ENCODE measurements at places on chromosomes 2 and 18. TPM values are rescaled to one million over a fixed set of nuclear protein-coding genes. Genes with fewer than 3 reads are reported as not detected.
A peak's percentile ranks its signal among the peaks of the same experiment; 100 is the strongest.

DNA sequence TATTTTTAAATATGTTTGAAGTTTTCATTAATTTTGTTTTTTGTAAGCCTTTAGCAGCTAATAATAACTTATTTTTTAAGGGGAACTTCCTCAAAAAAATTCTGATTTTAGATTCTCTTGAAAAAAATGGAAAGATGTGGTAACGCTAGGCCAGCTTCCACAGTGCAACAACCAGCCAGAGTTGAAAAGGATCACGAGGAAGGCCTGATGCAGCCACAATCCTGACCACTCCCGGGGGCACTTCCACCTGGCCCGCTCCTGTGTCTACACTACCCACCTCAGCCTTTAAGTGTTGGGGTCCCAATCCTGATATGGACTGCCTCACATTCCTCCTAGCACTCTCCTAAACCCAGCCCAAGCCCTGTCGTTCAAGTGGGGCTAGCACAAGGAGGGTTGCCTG is 101.1 kb downstream of the TMEM17 start:
- DNase-seq: no peak

- no peak for DNase-seq
These were observed 759.4 kb downstream of the CBLN2 start for GRCh38 chr18:71784777-71785176.

- DNase-seq: no peak
These were observed 219.1 kb upstream of the STK17B start for GRCh38 chr2:196390243-196391148.

- peak; percentile 9 for DNase-seq
These were observed 463.7 kb downstream of the CDH2 start for GRCh38 chr18:27713037-27713737.

DNA sequence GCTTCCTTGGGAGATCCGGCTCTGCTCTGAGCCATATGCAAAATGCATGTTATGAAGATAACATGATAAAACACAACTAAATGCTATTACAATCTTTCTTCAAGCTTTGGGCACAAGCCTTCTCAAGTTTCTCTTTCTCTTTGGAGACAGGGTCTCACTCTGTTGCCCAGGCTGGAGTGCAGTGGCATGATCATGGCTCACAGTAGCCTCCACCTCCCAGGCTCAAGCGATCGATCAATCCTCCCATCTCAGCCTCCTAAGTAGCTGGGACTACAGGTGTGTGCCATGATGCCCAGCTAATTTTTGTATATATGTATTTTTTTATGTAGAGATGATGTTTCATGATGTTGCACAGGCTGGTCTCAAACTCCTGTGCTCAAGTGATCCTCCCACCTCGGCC is 107.7 kb upstream of the SP3 start:
- DNase-seq: no peak

GRCh38 chr2:28381225-28382180 is 11.2 kb upstream of the FOSL2 start:
- no peak for DNase-seq

The PRSS56 gene
- not detected for total RNA-seq

The INO80B gene
- total RNA-seq: 17.8 TPM

DNA sequence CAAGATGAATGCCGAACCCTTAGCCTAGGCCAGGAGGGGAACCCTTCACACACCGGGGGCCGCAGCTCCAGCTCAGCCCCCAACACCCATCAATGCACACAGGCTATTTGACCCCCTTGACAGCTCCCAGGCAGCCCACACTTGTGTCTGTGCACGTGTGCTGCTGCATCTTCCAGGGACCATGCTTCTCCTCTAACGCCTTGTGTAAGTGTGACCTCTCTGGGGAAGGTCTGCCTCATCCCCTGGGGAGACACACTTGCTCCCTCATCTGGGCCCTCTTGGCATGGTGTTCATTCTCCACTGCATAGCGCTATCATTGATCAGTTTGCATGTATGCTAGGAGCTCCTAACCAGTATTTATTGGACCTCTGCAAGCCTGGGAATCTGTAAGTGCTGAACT is 120.0 kb upstream of the FHL2 start:
- no peak for DNase-seq

DNA sequence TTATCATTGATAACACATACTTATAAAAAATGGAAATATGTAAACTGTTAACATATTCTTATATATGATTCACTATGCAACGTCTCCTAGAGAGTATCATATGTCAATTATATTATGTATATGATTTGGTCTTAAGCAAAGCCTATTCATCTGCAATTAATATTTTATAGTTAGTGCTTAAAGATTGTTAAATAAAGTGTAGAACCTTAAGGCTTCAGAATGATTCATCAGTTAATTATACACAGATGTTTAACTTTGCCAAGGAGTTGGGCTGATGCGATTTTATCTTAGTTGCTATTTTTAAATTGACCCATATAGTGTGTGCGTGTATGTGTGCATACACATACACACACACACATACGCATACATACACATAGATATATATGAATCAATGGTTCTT is 323.1 kb downstream of the RBM43 start:
- DNase-seq: no peak

- no peak for DNase-seq
These were observed 713.8 kb downstream of the NRXN1 start for GRCh38 chr2:50318147-50318546.

The GLB1L gene
- 3.2 TPM for total RNA-seq

The MGAT4A gene
- 3.9 TPM for total RNA-seq

- no peak for DNase-seq
These were observed 732.2 kb downstream of the SOCS6 start for GRCh38 chr18:71021030-71021362.

Data from Daoy (cell line).